Esophagus squamous epithelium (tissue), 5 donors: ENCODE measurements at places on chromosomes 2 and 18. TPM values are rescaled to one million over a fixed set of nuclear protein-coding genes. Genes with fewer than 3 reads are reported as not detected.

NOP58 gene
- 57.3 TPM for total RNA-seq

- no peak for DNase-seq
Measured at GRCh38 chr18:47975701-47976100, 45.2 kb upstream of the SMAD2 start.

DNA sequence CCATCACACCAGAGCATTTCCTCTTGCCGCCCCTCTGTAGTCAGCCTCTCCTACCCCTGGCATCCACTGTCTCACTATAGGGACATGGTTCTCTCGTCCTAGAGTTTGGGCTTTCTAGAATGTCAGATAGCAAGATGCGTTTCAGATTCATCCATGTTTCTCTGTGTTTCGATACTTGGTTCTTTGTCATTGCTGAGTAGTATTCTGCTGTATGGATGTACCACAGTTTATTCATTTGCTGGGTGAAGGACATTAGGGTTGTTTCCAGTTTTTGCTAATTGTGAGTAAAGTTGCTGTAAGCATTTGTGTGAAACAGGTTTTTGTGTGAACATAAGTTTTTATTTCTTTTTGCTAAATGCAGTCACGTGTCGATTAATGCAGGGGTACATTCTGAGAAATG, 3.8 kb downstream of the ZNF532 start:
- no peak for DNase-seq

GRCh38 chr2:96207774-96208142, 869 bp downstream of the STARD7 start:
- DNase-seq, result no peak

DNA sequence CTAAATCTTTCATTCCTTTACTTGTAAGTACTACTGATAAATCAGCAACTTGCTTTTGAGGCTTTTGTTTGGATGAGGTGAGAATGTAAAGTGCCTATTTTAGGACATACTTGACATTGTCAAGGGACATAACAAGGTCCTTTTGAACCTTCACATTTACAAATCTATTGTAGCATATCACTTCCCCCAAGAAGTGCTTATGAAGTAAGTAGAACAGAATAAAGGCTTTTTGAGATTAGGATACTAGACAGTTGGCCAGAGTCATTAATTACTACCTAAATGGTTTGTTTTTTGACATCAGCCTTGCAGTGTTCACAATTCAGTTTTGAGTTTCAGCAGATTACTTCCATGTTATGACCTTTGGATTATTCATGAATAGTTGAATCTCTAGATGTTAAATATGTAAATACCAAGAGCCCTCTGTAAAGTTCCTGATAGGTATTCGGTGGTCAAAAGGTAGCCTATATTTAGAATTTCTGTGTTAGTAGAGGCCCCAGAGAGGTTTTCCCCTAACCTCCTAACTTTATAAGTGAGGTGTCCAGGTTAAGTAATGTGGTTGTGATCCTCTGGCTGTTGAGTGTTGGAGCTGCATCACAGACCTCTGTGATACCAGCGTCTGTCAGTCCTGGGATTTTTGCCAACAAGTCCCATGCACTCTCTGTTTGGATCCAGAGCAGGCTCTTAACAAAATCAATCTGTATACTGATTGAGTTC, 67.2 kb downstream of the LCLAT1 start:
- no peak for DNase-seq

DNA sequence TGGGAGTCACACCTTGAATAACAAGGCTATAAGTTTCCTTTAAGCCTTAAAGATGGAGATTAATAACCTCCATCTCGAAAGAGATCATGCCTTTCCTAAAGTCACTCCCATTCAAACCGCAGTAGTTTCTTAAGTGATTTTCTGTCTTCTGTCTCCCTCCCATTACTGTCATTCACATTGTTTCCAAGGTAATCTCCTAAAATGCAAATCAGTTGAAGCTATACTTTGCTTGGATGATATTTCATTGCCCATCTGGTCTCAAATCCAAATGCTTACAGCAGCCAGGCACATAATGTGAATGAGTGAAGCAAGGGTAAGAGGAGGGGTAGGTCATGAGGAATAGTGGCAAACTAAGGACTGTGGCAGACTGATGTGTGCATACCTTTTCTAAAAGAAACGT, 116.4 kb downstream of the CCDC141 start:
- no peak for DNase-seq

DNA sequence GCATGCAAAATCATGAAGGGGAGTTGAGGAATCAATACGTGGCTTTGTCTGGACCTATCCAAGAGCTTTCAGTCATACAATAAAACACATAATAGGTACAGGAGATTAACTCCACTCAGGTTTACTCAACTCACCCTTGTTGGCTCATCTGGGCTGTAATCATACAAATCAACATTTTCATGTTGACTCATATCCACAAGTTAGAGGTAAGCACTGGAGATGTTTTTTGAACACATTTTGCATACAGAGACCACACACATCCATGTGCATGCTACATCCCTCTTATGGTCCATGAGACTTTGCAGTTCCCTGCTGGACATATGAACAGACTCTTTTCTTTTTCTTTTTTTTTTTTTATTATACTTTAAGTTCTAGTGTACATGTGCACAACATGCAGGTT, 336.9 kb upstream of the PIK3C3 start:
- DNase-seq, result no peak

RTP5 gene
- total RNA-seq, result not detected

- DNase-seq, result no peak
Measured at GRCh38 chr2:149068225-149068995, 29.9 kb downstream of the LYPD6B start.

DOK6 gene
- total RNA-seq, result 0.57 TPM

UNC50 gene
- 18.3 TPM for total RNA-seq

C2orf81 gene
- 0.45 TPM for total RNA-seq

DNA sequence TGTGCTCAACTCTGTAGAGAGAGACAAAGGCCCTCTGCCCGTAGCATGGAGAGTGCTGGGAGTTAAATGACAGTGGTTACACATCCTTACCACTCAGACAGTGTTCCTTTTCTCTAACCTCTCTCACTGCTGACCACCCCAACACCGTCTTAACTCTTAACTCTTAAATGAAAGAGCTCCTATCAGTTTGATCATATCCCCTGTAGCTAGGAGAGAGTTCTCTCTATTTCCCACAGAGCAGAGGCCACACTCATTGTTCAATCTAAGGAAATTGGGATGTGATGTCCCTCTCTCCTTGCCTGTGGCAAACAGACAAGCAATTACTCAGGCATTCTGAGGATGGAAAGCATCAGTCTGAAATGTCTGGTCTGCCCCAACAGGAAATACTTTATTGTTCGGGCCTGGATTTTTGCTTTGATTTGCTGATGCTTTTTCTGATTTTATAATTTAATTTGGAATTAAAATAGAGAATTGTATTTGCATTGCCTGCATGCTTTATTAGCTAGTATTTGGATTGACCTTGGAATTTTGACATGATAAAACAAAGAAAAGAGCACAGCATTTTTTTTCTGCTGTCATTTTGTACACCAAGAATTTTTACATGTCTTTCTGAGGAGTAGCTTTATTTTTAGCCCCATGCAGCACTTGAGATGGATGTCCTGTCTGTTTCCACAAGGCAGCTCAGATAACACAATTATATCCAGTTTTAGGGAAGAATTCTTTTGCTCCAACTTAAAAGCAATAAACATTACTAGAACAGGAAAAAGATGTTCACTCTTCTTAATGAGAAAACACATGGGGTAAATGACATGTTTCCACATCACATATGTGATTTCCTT, 27.7 kb upstream of the IER3IP1 start:
- DNase-seq, result no peak

FAM110C gene
- total RNA-seq, result 68.0 TPM

MALL gene
- total RNA-seq, result 245 TPM

COL3A1 gene
- total RNA-seq, result 67.2 TPM

DNA sequence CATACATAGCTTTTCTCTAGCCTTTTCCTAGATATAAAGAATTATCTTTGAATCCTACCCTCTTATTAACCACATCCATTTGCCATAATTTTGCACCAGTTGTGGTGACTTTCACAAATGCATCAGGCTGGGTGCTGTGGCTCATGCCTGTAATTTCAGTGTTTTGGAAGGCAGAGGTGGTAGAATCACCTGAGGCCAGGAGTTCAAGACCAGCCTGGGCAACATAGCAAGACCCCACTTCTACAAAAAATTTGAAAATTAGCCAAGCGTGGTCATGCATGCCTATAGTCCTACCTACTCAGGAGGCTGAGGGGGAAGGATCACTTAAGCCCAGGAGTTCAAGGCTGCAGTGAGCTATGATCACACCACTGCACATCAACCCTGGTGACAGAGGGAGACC, 672.4 kb upstream of the CHAC2 start:
- no peak for DNase-seq

DNA sequence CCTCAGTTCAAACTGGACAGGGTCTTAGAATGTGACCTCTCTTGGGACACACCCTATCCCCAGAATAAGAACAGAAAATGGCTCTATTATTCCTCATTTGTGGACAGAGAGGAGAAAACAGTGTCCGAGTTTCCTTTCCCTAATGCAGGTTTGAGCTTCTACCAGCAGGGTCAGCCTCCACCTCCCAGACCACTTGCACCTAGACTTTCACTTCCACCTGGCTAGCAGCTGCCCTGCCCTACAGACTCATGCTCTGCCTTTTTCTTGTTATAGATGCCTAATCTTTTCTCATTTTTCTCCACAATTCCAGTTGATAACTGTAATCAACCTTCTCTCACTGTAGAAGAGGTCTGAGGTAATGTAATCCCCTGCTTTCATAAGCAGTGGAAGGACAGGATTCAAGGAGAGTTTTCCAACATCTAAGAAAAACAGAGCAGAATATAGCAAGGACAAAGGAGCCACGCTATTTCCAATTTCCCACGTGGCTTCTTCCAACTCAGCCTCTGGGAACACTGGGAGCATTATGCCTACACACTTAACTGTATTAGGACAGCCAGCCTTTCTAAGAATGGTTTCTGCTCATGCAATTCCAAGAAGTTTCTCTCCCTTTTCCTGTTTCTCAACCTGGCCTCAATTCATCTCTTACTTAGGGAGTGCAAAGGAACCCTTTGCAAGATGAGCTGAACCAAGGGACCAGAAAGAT, 239.8 kb downstream of the BCL11A start:
- no peak for DNase-seq

GPR55 gene
- 0.76 TPM for total RNA-seq

CFC1 gene
- total RNA-seq, result not detected

GRCh38 chr2:111161971-111162370, 41.3 kb downstream of the BCL2L11 start:
- no peak for DNase-seq

DUSP19 gene
- total RNA-seq, result 0.27 TPM

- DNase-seq, result no peak
Measured at GRCh38 chr18:70355620-70356385, 67.0 kb downstream of the SOCS6 start.

GRCh38 chr2:138210487-138210886, 246.2 kb downstream of the HNMT start:
- no peak for DNase-seq

HNMT gene
- 41.6 TPM for total RNA-seq

DNA sequence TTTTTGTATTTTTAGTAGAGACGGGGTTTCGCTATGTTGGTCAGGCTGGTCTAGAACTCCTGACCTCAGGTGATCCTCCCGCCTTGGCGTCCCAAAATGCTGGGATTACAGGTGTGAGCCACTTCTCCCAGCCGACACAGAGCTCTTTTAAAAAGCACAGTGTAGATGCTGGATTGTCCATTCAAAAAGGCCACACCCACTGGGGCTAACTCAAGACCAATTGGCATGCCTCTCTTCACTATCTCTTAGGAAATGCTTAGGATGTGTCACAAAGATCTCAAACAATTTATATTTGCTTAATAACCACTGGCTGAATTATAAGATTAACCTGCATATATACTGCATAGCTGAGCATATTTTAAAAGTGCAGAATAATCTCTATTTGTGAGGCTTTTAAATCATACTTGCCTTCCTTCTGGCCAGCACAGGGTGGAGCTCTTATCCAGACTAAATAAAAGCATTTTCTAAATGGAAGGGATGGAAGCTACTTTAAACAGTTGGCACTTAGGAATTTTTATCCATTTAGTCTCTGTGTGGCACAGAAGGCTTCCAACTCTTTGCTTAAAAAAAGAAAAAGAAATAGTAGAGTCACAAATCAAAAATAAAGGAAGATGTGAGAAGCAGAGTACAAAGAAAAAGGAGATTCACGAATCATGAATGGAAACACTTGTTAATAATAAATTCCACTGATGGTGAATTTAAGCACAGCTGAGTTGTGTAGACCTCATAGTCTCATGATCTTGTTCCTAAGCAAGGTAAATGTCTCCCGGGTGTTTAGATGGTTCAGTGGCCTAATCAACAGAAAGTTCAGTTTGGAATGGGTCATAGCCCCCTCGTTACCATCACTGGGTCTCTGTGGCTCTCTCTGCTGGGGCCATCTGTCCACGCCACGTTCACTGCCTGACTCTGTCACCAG, 22.4 kb downstream of the CRYGD start:
- DNase-seq, result no peak
